ENCODE measurements at places on chromosomes 2 and 18. TPM values are rescaled to one million over a fixed set of nuclear protein-coding genes. Genes with fewer than 3 reads are reported as not detected.

Gene RIT2
- not detected for total RNA-seq

Gene ITGB6
- 1.2 TPM for total RNA-seq

Gene CNPPD1
- 42.6 TPM for total RNA-seq

Gene TTLL4
- total RNA-seq: 29.0 TPM

Gene CTLA4
- not detected for total RNA-seq

Gene SDC1
- 144 TPM for total RNA-seq

Gene C2orf92
- total RNA-seq: 0.26 TPM

Gene TNFAIP6
- 0.60 TPM for total RNA-seq

Gene OR6B2
- total RNA-seq: not detected

Gene AQP12A
- not detected for total RNA-seq

Gene INPP5D
- total RNA-seq: 0.70 TPM

Gene TSPYL6
- not detected for total RNA-seq
